ENCODE measurements at places on chromosomes 7 and 10.
A peak's percentile ranks its signal among the peaks of the same experiment; 100 is the strongest.

DNA sequence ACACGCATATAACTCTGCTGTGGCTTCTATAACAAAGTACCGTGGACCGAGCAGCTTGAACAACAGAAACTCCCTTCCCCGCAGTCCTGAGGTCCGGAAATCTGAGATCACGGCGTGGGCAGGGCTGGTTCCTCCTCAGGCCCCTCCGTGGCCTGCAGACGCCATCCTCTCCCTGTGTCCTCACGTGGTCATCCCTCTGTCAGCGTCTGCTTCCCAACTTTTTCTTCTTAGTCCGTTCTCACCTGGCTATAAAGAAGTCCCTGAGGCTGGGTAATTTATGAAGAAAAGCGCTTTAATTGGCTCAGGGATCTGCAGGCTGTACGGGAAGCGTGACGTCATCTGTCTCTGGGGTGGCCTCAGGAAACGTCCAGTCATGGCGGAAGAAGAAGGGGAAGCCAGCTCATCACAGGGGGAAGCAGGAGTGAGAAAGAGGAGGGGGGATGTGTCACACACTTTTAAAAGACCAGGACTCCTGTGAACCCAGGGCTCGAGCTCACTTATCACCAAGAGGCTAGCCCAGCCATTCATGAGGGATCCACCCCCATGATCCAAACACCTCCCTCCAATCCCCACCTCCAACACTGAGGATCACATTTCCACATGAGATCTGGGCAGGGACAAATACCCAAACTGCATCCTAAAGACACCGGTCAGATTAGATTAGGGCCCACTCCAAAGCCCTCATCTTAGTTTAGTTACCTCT lies 91.2 kb upstream of the INSIG1 start:
- peak; percentile 75 for DNase-seq

- no peak for DNase-seq
These were observed 175.3 kb downstream of the ELAPOR2 start for GRCh38 chr7:86884152-86884551.

GRCh38 chr7:30201161-30201666 lies 66.4 kb downstream of the MTURN start:
- DNase-seq = no peak

- DNase-seq = no peak
These were observed 603.5 kb upstream of the NRP1 start for GRCh38 chr10:33938001-33938400.

GRCh38 chr7:92292981-92293380 lies 47.2 kb downstream of the ANKIB1 start:
- no peak for DNase-seq

DNA sequence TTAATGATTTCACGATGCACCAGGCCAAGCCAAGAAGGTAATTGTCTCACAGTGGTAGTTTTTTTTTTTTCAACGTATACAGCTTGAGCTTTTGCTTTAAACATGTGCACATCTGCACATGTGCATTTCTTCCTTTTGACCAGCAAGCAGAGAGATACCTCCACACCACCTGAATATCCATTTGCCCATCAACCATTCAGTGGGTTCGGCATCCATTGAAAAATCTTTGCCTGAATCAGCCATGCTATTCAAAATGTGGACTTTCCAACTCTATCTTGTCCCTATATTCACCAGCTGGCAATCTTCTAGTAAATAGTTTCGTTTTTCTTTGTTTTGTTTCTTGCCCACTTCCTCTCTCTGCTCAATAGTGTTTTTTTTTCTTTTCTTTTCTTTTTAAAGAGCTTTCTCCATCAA lies 7.7 kb upstream of the TRA2A start:
- no peak for DNase-seq
